Iris pigment epithelial cell (primary cell): ENCODE measurements at places on chromosomes 3 and 15.

GRCh38 chr3:10918011-10918410 lies 74.5 kb upstream of the SLC6A1 start:
- DNase-seq = no peak

DNA sequence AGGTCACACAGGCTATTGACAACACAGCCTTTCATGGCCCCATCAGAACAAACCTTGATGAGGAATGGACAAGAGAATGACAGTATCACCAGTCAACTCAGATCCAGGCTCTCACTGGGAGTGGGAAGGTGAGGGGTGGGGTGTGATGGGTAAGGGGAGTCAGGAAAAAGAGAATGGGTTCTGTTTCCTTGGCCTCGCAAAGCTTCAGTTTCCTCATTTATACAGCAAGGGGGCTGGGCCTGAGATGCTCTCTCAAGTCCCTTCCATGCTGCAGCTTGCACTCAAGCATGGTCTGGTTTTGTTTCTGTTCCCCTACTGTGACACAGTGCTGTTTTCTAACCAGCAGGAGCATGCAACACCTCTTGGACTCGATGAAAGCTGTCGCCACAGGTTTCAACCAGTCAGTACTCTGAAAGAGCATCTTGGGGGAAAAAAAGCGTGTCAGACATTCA lies 65.7 kb upstream of the IL12A start:
- no peak for DNase-seq

DNA sequence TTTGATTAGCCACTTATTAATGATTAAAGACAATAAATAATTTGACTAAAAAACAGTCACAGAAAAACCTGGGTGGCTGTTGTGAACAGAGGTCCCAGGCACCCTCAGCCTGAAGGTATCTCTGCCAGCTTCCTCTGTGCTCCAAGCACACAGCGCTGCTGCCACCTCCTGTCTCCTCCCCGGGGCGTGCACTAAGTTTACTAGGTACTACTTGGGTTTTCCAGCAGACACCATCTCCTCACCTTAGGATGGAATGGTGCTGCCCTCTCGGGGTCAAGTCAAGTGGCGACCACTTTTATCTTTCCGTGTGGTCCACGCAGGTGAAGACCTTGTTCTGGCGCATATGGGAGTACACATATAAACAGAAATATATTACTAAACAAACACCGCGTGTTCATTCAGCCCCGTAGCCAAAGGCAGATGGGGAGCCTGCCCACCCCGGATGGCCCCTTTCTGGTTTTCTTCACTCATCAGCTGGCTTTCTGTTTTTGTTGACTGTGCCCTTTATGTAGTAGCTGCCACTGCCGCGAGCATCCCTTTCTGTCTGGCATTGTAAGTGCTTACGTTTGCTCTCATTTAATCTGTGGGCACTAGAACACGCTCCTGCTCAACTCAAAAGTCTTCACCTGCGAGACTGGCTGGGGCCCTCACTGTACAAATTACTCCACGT lies 128.0 kb downstream of the LRIG1 start:
- peak; percentile 31 for DNase-seq

- DNase-seq = peak; percentile 68
Measured at GRCh38 chr3:156685198-156685597, 10.8 kb downstream of the TIPARP start.

DNA sequence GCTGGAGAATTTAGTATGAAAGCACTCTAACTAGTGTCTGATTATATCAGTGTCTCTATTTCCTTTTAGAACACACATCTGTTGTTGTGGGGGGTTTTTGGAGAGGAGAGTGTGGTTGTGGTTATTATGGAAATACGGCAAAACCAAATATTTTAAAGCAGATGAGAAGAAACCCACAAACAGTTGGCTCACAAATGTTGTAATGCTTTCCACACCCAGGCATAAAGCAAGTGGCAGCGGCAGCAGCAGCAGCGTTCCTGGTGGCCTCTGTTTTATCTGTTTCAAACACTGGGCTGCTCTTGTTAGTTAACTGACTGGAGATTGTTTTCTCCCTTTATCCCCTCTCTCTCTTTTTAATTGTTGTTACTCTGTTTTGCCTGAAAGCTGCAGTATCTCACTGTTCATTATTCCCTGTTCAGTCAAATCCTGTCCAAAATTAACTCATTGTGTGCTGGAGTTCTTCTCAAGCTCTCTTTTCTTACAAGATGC lies 1045.5 kb upstream of the NR2F2 start:
- peak; percentile 79 for DNase-seq

- DNase-seq = no peak
Measured at GRCh38 chr15:63425426-63425985, 43.9 kb upstream of the CA12 start.

DNA sequence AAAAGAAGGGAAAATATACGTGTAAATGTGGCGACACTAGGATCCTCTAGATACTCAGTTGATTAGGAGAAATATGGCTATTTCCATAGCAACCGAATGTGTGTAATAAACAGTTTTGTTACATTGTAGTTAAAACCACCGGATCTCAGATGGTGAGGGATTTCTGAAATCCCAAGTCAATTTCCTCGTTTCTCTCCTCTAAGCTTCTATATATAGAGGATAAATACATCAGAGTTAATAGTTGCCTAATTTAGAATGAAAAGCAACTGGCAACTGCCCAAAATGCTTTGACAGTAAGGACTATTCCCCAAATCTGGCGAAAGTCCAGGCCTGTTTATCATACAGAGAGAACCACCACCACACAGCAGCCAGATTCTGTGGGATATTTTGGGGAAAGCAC lies 112.6 kb downstream of the GABRB3 start:
- DNase-seq = no peak

DNA sequence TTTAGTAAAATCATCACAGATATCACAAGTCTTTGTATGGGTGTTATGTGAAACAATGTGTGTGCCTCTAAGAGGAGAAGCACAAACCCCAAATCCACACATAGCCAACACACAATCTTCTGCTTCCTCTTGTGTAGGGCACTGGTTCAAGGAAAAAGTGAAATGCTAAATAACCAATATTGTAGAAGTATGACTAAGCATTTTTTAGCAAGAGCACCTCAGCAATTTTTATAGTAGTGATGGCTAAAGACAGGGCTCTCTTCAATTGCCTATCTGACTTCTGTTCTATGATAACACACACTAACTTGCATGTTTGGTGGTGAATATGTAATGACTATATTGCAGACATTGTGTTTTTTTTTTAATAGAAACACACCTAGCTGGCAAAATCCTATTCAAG lies 997.9 kb upstream of the ALCAM start:
- no peak for DNase-seq

DNA sequence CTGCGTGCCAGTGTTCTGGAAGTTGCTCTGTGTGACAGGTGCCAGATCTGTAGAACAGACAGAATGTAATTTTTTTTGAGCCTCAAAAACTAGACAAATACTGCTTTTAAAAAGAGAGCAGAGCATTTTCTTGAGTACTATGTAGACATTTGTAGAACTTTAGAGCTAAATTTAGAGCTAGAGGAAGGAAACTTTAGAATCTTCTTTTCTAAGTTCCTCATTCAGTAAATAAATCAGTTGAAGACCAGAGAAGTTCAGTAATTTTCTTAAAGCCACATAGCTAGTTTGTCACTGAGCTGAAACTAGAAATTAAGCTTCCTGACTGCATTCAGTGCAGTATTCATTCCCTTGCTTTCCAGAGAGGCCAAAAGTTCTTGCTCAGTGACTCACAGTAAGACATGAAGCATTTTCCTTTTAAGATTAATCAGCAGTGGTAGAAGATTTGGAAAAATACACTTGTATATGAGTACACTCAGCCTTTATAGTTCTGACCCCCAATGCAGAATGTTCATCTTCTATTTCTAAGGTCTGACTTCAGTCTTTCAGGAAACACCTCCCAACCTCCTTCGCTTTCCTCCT lies 83.6 kb upstream of the TSEN2 start:
- peak; percentile 86 for DNase-seq

- no peak for DNase-seq
Measured at GRCh38 chr3:159244933-159245332, 443.1 kb downstream of the MFSD1 start.

- no peak for DNase-seq
Measured at GRCh38 chr15:66169023-66169422, 84.5 kb downstream of the MEGF11 start.

- no peak for DNase-seq
Measured at GRCh38 chr15:25737218-25737643, 125.9 kb downstream of the ATP10A start.

- peak; percentile 74 for DNase-seq
Measured at GRCh38 chr3:74633021-74633420, 18.6 kb upstream of the CNTN3 start.

DNA sequence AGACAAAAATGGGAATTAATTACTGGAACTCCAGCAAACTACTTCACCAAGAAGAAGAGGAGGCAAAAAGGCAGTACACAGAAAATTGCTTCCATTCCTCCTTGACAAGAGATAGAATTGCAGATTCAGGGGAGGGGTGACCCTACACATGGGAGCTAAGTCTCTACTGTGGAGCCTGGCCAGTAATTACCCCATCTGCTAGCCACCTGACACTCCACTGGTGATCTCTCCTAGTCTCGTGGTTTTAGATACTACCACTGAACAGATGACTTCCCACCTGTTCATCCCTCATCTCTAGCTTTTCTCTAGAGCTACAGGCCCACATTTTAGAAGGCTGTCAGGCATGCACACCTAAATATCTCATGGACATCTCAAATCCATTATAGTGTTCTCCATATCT lies 224.3 kb upstream of the NR2F2 start:
- no peak for DNase-seq
